ENCODE measurements at places on chromosomes 5 and 9.

GRCh38 chr9:133119846-133120500 is 1.1 kb downstream of the RALGDS start:
- DNase-seq, result no peak

DNA sequence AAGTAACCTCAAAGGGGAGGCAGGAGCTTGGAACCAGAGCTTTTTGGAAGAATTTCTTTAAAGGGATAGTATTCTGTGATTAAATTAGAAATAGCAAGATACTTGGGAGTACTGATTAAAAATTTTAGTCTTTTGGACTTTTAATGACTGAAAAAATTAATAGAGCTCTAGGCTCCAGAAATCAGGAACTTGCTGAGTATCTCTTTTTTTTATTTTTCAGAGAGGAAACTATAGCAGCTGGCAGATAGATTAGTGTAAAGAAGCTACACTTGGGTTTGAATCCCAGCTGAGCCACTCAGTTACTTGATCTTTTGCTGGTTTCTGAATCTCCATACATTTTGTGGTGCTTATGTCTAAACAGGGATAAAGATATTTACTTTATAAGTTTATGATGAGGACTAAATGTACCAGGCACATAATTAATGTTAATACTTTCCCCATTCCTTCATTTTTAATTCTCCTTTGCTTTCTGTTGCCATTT is 94.2 kb upstream of the TNC start:
- DNase-seq, result no peak

DNA sequence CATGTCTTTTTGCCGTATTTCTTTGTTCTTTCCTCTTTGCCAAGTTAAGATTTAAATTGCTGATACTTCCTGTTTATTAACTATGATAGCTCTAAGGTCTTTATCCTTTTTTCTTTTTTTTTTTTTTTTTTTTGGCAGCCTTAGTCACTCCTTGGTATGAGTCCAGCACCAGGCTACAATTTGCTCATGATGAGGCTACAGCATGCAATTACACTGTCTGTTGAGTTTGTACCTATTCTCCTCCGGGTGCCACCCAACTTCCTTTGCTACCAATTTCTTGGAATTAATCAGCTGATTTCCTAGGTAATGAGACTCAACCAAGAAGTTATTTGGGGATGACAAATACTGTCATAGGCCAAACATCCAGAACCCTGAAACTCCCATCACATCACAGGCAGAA is 25.5 kb downstream of the ACTL7B start:
- DNase-seq, result no peak

DNA sequence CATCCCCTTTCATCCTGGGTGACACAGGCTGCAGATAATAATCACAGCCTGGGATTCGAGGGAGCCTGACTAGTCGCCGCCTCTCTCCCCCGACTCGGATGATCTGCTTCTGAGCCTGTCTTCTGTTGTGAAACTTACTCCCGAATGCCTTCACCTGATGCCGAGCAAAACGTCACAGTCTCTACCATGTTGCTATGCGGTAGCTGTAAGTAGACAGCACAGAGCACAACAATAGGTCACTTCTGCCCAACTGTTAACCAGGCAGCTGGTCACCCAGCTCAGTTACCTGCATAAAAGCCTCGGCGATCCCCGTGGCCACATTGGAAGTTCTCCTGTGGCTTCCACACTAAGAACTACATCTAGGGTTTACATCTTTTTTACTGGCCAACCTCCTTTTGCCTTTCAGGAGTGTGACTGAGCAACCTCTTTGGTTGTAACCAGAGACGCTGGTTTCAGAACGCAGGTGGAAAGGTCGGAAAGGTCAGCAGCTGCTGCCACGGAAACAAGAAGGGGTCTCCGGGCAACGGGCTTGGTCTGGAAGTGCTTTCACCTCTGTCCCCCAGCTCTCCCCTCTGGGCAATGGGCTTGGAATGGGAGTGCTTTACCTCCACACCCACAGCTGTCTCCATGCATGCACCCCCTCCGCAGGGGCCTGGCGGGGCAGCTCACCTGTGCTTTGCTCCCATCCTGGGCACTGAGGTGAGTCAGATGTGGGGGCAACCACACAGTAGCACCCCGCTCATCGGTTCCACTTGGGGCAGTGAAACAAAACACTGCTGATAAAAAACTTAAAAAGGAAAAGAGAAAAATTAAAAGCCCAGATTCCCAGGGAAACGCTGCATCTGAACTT is 7.6 kb upstream of the PPP1R26 start:
- no peak for DNase-seq

DNA sequence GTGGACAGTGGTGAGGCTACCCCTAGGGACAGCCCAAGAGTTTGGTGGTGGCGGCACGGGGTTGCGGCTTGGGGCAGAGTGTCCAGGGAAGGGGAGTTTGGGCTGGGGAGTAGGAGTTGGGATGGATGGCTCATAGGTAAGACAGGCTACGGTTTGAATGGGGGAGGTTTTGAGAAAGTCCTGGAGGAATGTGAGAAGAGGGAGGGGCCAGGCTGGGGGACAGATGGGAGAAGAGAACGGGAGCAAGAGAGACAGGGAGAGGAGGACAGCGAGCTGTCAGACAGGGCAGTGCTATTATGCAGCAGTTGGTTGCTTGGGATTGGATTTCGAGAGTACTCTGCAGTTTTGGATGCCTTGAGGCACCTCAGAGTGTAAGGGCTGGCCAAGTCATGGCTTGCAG is 24.5 kb downstream of the PSD2 start:
- DNase-seq, result no peak

DNA sequence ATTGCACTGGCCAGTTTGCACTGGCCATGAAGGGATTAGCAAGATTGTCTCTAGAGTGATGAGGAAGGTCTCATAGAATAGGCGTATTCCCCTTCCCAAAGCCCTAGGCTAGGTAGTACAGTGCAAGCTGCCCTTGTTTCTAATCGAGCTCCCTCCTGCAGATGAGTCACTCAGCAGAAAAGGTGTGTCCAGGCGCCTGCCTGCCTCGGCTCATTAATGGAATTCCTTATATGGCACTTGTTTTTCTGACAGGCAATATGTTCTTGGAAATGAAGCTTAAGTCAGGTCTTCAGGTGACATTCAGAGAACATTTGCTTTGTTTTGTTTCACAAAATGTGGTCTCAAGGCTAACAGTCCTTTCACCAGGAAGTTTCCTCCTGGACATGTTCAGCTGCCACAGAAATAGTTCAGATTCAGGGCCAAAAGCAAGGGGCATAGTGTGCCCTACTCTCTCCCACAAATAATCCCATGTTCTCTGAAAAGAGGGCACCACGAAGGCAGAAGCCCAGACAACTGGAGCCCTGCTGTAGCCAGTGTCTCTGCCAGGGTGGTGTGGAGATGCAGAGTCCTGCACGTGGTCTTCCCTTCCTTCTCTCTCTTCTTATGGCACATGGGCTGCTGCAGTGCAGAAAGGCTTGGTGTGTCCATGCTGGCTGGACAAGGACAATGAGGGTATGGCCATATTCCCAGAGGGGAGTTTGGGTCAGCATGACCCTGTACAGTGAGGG is 281.1 kb upstream of the MAP3K1 start:
- no peak for DNase-seq

DNA sequence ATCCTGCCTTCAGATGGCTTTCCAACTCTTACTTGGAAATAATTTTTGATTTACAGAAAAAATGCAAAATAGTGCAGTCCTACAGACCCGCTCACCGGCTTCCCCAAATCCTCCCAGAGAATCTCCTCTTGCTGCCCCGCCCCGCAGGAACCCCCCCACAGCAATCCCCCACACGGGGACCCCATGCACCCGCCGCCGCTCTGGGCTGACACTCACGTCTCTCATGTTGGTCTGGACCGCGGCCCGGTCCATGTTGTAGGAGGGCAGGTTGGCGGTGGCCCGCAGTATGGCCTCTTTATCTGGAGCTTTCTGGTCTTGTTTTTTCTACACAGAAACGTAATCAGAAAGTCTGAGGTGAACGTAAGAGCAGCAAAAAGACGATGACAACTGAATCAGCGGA is 13.6 kb downstream of the UBAC1 start:
- DNase-seq, result no peak

GRCh38 chr5:54837093-54837492 is 148.3 kb downstream of the ESM1 start:
- DNase-seq, result no peak

DNA sequence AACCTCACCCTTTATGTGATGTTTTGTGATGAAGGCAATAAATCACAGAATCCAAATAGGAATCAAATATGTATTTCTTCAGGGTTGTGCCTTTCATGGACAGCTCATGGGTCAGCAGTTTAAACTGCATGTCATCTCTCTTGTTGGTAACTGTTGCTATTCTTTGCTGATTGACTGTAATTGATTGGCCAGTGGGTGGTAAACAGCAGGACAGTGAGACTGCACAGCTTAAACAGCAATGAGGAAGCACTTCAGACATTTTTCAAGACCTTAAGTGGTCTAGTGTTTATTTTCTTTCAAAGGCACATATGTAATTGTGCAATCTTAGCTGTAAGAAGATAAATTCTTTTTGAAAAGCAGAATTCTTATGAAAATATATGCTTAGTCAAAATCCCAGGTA is 260.5 kb downstream of the COX7C start:
- DNase-seq, result no peak

DNA sequence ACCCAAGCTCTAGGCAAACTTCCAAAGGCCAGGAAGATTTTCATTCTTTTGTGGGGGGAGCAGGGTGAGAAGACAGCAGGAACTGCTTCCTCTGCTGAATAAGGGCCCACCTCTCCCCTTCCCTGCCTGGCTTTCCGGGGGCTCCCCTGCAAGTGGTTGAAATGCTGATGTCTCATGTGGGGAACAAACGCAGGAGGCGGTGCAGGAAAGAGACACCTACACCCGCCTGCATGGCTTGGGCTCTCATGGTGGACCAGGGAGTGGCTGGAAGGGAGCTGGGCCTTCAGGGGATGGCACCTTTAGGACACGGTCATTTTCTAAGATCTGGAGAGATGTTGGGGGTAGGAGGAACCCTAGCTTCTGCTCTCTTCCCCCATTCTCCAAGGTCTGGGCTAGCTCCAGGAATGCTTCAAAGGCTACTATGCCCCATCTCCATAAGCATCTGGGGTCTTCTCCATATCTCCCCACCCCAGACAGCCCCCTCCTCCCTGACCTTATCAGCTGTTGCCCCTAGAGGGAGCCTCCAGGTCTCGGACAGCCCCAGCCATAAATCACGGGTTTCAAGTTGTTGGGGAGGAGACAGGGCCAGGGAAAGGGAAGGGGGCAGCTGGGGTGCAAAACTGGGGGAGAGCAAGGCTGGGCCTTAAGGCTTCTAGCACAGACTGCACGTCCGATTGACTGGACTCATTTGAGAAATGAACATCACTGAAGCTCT is 76.6 kb downstream of the PSD2 start:
- no peak for DNase-seq

DNA sequence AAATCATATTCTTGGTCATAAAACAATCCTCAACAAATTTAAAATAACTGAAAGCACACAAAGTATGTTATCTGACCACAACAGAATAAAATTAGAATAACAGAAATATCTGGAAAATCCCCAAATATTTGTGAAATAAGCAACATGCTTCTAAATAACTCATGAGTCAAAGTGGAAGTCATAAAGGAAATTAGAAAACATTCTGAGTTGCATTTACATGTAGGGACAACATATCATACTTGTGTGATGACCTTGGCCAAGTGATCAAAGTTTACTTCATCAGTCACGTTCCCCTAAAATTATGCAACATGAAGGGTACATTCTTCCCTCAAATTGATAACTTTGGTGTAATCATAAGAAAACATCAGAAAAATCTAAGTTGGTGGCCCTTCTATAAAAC is 64.7 kb downstream of the CSF2 start:
- no peak for DNase-seq

DNA sequence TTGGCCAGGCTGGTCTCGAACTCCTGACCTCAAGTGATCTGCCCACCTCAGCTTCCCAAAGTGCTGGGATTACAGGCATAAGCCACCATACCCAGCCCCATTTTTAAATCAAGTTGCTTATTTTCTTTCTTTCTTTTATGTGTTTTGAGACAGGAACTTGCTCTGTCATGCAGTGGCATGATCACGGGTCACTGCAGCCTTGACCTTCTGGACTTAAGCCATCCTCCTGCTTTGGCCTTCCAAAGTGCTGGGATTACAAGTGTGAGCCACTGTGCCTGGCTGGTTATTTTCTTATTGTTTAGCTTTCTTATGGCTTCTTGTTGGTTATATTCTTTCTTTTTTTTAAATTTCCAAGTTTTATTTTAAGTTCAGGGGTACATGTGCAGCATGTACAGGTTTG is 79.7 kb upstream of the C5orf63 start:
- no peak for DNase-seq

DNA sequence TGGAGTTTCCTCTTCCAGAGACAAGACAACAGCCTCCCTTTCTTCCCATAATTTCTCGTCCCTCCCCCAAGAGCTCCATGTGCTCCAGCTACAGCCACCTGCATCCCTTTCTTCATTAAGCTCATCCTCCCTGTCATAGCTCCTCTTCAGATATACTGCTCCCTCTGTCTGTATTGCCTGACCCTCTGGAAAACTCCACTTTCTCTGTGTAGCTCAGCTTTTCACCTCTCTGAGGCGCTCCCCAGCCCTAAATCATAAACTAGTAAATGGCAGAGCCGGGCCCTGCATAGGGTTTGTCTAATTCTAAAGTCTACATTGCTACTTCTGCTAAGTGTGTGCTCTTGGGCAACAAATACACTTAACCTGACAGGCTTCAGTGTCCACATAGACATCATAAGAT is 8.8 kb upstream of the PLIN2 start:
- DNase-seq, result no peak

DNA sequence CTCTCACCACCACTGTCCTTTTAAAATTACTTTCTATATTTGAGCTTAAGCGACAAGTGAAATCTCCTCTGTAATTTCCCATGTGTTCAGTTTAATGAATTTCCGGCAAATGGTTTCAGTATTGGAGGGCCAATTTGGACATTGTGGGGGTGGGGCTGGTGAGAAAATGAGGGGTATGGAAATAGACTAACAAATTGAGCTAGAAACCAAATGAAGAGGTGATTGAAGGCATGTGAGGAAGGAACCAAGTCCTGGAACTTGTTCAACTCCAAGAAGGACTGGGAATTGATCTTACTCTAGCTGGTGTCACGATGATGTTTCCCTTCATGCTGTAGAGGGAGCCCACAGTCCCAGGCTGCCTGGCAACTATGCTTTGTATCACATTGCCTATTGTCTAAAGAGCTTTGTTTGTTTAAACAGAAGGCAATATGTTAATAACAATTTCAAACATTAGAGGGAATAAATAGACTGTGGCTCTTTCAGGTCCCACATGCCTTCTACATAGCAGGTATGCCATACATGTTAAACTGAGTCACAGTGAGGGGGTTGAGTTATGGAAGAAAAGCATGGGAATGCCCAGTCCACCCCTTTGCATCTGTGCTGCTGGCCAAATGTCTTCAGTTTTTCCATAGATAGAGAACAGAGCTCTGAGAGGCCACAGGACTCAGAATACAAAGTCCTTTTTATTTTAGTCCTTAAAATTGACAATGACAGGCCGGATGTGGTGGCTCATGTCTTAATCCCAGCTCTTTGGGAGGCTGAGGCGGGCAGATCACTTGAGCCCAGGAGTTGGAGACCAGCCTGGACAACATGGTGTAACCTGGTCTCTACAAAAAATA is 25.0 kb upstream of the MATR3 start:
- no peak for DNase-seq
